ENCODE measurements at places on chromosomes 1 and 21.

GRCh38 chr1:115400891-115401290, 62.8 kb upstream of the NGF start:
- DNase-seq, result no peak

GRCh38 chr1:61687901-61688300, 37.0 kb downstream of the TM2D1 start:
- no peak for DNase-seq

GRCh38 chr1:14872762-14873161, 274.3 kb downstream of the KAZN start:
- DNase-seq, result no peak

GRCh38 chr1:245419461-245419978, 264.7 kb downstream of the KIF26B start:
- DNase-seq, result no peak

- DNase-seq, result no peak
These were observed 15.1 kb downstream of the SGIP1 start for GRCh38 chr1:66549017-66549416.

GRCh38 chr1:14390816-14391215, 207.7 kb upstream of the KAZN start:
- DNase-seq, result no peak

DNA sequence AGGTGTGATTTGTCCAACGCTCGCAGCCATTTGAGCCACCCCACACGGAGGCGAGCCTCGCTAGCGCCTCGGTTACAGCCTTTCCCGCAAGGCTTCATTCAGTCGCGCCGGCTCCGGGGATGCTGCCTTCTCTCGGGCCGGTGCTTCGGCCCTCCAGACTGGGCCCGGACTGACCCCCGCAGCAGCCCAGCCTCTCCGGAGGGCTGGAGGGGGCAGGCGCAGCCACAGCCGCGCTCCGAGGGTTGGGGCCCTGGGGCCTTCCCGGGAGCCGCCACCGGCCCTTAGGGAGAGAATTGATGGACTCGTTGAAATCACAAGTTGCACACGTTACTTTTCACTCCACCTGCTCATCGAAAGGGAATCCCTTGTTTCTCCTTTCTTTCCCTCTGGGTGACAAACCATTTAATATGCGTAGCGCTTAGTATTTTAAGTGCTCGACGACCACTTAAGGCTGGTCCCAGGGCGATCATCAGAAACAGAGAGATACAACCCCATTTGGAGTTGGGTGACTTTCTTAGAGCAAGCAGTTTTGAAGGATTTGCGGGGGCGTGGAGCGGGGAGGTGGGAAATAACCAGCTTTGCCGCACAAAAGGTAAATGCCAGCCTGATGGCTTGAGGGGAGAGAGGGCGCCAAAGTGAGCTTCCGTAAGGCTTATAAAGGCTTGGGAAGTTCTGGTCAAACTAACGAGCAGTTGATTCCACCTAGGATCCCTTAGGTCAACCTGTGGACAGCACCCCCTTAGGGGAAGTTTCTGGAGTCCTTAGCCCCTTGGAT, 24.6 kb upstream of the ENAH start:
- no peak for DNase-seq

DNA sequence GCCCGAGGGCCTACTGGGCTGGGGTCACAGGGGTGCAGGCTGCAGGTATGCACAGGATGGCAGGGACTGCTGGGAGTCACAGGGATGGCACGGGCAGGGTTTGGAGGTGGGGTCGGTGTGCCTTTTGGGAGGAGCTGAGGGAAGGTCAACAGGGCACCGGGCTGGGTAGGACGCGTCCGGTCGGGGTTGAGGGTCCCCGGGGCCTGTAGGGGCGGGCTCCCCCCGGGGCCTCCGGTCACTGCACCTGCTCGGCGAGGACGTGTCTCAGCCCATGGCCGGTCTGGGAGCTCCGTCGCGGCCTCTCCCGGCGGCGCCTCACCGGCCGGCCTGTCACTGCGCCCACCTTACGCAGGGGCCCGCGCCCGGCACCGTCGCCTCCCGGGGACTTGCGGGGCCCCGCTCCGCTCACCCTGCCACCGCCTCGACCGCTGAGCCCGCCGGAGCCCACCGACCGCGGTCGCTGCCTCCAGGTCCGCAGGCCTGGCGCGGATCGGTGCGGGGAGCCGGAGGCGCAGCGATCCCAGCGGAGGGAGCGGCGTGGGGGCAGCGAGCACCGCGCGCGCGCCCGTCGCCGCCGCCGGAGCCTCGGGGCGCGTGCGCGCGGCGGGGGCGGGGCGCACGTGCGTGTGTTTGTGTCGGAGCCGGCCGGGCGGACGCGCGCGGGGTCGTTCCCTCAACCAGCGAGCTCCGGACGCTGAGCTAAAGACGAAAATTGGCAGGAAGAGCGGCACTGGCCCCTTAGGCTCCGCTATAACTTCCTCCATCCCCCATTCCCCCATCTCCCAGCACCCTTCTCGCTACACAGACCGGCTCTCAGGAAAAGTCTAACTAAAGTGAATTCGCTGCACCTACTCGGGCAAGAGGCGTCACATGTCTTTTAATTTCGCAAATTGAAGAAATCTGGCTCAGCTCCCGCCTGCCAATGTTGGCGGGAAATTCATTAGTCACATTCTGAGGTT, at the start of gene AMIGO1:
AMIGO1 (minus strand) TSS at position 552 of the 959 bp plus-strand sequence. CDS start 815 bp downstream, outside the sequence.
- DNase-seq, result peak; percentile 38

- DNase-seq, result no peak
These were observed 478.8 kb downstream of the CAMTA1 start for GRCh38 chr1:7264101-7264500.

DNA sequence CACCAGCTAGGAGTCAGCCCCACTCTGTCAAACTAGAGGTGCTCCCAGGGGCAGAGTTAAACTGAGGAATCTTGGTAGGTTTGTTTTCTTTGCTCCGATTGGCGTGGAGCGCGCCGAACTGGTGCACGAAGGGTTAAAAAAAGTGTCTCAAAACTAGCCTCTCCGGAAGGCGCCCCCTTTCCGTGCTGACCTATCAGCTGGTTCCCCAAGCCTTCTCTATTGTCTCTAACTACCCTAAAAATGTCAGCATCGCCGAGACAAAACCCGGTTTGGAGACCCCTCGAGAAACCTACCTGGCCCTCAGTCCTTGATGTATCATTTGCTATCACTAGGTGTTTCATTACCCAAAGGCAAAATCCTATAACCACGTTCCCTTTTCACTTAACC, 2.2 kb downstream of the TGFB2 start:
- DNase-seq, result no peak

DNA sequence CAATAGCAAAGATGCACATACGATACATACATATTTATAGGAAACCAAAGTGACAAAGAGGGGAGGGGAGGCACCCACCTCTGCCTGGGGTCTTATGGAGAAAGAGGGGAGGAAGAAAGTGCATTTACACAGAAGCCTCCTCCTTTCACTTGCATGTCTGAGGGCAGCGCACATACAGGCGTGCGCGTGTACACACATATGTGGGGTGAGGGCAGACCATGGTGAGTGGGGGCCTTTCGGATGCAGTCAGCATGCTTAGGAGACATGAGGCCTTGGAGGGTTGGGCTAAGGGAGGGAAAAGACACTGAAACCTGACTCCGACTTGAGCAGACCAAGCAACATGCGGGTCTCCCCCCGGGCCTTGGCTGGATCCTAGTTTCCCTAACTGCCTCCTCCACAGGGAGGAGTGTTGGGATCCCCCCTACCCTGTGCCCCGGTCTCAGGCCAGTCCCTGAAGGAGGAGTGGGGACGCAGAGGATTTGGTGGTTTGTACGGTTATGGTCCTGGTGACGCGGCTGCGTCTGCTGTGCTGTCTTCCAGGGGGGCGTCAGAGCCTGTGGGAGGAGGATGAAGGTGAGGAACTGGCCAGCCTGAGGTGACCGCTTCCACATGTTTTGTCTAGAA, 15.2 kb downstream of the LRRC71 start:
- DNase-seq, result no peak

DNA sequence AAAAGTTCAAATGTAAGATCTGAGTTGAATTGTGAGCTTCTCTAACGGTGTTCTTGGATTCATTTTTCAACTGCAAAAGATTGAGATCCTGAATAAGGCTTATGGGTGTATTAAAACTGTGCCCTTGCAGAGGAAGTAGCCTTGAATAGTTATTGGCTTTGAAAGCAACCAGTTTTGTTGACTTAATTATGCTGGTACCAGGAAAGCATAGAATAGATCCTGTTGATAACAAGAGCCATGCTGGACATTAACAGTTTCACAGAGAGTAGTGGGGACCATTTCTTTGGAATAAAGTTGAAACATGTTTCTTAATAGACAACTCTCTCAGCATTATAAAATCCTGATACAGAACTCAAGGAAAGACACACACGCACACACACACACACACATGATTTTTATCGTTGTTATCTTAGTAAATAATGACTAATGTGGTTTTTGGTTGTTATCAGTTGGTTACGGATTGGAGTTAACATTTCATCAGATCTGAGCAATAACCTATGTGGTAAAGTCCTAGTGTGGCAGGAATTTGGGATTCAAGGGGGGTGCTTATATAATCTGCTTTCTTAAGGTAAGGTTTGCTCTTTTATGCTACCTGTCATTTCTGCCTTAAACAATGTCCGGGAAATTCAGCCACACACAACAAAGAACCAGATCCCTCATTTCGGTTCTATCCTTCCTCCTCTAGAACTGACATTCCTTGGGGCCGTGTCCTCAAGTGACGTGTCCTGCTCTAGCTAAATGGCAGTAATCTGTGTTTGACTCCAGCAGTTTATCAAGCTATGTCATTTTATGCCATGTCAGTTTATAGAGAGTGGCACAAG, 330.9 kb downstream of the CHRM3 start:
- no peak for DNase-seq

DNA sequence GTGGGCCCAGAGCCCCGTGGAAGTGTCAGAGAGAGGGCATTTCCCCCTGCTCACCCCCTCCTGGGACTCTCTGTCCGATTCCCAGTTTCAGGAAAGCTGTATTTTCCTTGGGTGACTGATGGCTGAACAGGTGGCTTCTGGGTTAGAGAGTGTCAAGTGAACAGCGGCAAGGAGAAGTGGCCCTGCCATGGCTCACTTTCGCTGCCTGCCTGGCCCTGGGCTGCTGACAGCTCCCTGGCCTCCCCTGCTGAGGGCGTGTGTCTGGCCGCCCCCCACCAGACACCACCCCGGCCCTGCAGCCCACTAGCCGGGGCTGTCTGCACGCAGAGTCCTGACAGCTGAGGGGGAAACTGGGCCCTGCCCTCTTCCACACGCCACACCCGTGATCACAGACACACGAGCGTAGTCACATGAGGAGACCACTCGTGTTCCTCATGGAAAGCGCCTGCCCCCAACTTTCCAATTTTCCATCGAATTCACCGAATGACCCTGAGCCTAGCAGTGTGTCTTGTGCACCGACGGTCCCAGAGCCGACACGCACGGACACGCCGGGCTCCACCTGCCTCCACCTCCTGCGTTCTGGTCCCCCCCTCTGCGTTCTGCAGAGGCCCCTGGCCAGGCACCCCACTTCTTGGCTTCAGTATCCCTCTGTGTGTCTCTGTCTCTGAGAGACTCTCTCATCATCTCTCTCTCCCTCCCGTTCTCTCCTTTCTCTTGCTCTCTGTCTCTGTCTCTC, 60.6 kb upstream of the CASZ1 start:
- DNase-seq, result no peak

- DNase-seq, result no peak
These were observed 24.5 kb downstream of the NECAP2 start for GRCh38 chr1:16464917-16465625.

GRCh38 chr1:172605641-172606040, 53.3 kb upstream of the FASLG start:
- DNase-seq, result no peak
